ENCODE measurements at places on chromosomes 1 and 21. TPM values are rescaled to one million over a fixed set of nuclear protein-coding genes. Genes with fewer than 3 reads are reported as not detected.

GRCh38 chr1:71792264-71792663 lies 490.1 kb downstream of the NEGR1 start:
- no peaks in the 10 kb centered on the region for H3K36me3 ChIP-seq
- H3K4me3 ChIP-seq = no peak overlapping the region
- H3K27me3 ChIP-seq = no peaks in the 10 kb centered on the region
- DNase-seq = no peak
- no peaks in the 10 kb centered on the region for H3K4me1 ChIP-seq
- no peak overlapping the region for H3K27ac ChIP-seq

GRCh38 chr1:24285231-24285630 lies 33.9 kb upstream of the GRHL3 start:
- no peak for DNase-seq
- H3K4me1 ChIP-seq = peaks cover 19% of the 10 kb centered on the region
- no peak overlapping the region for H3K27ac ChIP-seq
- H3K4me3 ChIP-seq = no peak overlapping the region

GRCh38 chr1:227273557-227273956 lies 44.7 kb downstream of the CDC42BPA start:
- H3K4me1 ChIP-seq = peaks cover 5% of the 10 kb centered on the region
- H3K27ac ChIP-seq = no peak overlapping the region
- DNase-seq = no peak

- H3K4me3 ChIP-seq = no peak overlapping the region
- H3K4me1 ChIP-seq = no peaks in the 10 kb centered on the region
- no peaks in the 10 kb centered on the region for H3K36me3 ChIP-seq
Measured at GRCh38 chr1:227895828-227896685, 51.7 kb downstream of the WNT9A start.

DNA sequence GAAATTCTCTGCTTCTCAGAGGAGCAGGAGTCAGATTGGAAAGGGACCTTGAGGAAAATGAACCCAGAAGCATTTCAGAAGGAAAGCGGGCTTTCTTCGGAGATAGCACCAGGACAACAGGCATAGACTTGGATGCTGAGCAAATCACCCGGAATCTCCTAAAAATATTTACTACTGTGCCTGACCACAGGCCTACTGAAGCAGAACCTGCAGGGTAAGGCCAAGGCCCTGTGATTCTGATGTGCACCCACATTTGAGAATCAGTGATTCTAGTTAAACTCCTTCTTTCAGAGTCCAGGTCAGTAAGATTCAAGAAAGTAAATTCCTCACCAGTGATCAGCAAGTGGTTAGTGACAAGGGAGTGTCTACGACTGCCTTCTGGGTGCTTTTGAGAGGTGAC lies 307.3 kb upstream of the DUSP10 start:
- H3K4me3 ChIP-seq = no peak overlapping the region
- no peaks in the 10 kb centered on the region for H3K36me3 ChIP-seq
- H3K27me3 ChIP-seq = no peaks in the 10 kb centered on the region

DNA sequence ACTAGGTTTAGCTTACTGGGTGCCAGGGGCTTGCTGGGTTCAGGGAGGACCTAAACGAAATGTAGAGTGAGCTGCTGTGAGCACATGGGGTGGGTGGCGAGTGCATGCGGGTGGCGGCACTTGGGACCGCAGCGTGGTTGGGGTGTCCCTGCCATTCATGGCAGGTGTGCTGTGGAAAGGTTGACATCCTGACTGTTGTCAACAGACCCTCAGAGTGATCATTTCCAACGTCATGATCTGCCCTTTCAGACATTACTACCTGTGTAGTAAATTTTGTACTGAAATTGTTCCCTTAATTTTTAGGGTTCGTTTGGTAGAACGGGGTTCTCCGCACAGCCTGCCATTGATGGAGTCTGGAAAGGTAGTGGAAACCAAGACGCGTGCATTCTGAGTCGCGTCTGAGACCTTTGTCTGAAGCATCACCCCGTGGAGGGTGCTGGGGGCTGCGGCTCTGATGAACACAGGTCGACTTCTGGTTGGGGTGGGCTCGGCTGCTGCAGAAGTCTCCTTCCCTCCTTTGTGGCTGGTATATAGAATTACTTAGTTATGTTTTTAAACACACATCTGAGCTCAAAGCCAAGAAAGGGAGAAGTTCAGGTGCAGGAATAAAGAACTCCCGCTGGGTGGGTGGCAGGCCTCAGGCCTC lies 43.3 kb downstream of the S100B start:
- H3K36me3 ChIP-seq = peaks cover 7% of the 10 kb centered on the region
- no peak for DNase-seq
- no peaks in the 10 kb centered on the region for H3K4me1 ChIP-seq
- no peak overlapping the region for H3K4me3 ChIP-seq
- no peaks in the 10 kb centered on the region for H3K27me3 ChIP-seq
- H3K27ac ChIP-seq = no peak overlapping the region

DNA sequence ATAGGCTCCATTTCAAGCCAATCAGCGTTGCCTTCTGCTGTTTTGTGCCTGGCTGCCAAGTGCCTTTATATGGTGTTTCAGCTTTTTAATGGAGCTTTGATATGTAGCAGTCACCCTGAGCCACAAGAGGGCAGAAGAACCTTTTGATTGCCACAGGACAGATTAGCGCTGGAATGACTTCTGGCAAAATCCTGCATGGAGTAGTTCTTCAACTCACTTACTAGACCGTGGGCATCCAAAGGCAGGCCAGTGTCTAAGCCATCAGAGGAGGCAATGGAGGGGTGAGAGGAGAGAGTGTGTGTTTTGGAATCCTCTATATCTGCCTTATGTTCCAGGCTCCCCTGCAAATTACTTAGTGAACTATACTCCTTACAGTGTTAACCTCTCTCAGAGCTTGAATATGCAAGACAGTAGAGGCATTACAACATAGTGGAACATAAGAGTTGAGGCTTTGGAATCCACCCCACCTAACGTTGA lies 56.2 kb downstream of the ST3GAL3 start:
- H3K36me3 ChIP-seq = no peaks in the 10 kb centered on the region
- H3K27me3 ChIP-seq = no peaks in the 10 kb centered on the region
- DNase-seq = peak; percentile 88
- H3K27ac ChIP-seq = no peak overlapping the region
- H3K4me1 ChIP-seq = no peaks in the 10 kb centered on the region

GRCh38 chr1:106613068-106613467 lies 443.4 kb upstream of the PRMT6 start:
- no peak overlapping the region for H3K27ac ChIP-seq
- H3K4me1 ChIP-seq = no peaks in the 10 kb centered on the region
- no peaks in the 10 kb centered on the region for H3K27me3 ChIP-seq
- no peak for DNase-seq
- no peak overlapping the region for H3K4me3 ChIP-seq
- H3K36me3 ChIP-seq = no peaks in the 10 kb centered on the region

GRCh38 chr1:3320246-3321152 lies 134.0 kb upstream of the ARHGEF16 start:
- no peaks in the 10 kb centered on the region for H3K36me3 ChIP-seq
- H3K4me1 ChIP-seq = peaks cover 68% of the 10 kb centered on the region
- H3K27me3 ChIP-seq = no peaks in the 10 kb centered on the region
- DNase-seq = no peak
- no peak overlapping the region for H3K27ac ChIP-seq

DNA sequence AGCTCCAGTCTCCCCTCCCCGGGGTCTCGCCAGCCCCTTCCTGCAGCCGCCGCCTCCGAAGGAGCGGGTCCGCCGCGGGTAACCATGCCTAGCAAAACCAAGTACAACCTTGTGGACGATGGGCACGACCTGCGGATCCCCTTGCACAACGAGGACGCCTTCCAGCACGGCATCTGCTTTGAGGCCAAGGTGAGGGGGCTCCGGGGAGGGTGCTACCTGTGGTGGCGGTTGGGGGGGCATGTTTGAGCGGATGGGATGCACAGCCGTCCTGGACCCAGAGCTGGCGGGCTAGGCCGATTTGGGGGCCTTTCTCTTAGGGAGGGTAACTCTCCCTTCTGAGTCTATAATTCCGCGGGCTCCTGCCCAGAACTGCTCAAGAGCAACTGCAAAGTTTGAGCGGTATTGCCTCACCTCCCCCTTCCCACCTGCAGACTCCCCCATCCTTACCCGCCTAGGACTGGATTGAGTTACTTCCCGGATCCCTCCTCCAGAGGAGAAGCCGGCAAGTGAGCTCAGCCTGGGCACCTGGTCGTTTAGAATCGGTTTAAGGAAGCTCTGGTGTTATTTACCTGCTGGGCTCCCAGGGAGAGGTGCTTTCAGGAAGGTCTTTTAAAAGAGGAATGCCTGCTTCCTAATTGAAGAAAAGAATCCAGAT lies 730 bp downstream of the NOS1AP start:
- peaks cover 14% of the 10 kb centered on the region for H3K27me3 ChIP-seq
- peaks cover 8% of the 10 kb centered on the region for H3K36me3 ChIP-seq
- no peak overlapping the region for H3K27ac ChIP-seq
- peak overlapping the region; percentile 90 for H3K4me3 ChIP-seq

DNA sequence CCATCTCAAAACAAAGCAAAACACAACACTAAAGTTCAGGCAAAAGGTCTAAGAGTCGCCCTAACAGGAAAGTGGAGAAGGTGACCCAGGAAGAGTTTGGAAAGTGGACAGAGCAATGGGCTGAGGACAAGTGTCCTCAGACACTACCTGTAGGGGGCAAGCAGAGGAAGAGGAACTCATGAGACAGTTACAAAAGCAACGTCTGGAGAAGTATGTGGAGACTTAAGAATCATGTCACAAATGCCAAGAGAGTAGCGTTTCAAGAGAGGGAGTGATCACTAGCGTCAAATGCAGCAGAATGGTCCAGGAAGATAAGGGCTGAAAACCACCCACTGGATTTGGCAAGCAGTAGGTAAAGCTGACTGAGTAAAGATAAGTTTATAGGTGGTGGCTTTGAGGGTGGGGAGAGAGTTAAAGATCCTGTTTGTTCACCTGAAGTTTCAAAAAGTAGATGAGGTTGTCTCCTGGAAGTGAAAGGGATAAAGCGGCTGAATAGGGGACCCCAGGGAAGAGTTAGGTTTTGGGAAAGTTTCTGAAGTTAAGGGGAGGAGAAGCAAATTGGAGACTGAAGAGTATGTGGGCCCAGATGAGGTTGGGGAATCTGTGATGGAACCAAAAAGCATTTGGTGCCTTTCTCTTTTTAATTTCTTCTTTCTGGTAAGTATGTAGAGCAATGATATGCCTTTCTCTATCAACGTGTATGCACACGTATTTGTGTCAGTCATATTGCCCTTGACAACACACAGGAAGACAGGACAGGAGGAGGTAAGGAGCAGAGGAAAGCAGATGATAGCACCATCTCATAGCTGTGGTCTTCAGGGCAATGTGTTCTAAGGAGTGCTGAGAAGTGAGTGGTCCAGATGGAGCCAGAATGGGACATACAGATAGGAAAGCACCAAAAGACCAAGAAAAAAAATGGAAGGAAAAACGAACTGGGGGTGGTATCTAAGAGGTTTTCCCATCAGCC lies 3.1 kb downstream of the BSDC1 start:
- no peaks in the 10 kb centered on the region for H3K27me3 ChIP-seq
- H3K4me3 ChIP-seq = no peak overlapping the region
- peaks cover 63% of the 10 kb centered on the region for H3K36me3 ChIP-seq

- H3K4me1 ChIP-seq = no peaks in the 10 kb centered on the region
- no peak overlapping the region for H3K27ac ChIP-seq
- no peaks in the 10 kb centered on the region for H3K27me3 ChIP-seq
- H3K4me3 ChIP-seq = no peak overlapping the region
- no peak for DNase-seq
Measured at GRCh38 chr21:25215698-25216384, 391.4 kb downstream of the MRPL39 start.

- H3K36me3 ChIP-seq = no peaks in the 10 kb centered on the region
- no peak overlapping the region for H3K27ac ChIP-seq
- H3K27me3 ChIP-seq = no peaks in the 10 kb centered on the region
- DNase-seq = no peak
- no peak overlapping the region for H3K4me3 ChIP-seq
Measured at GRCh38 chr1:180040034-180040433, 85.4 kb downstream of the CEP350 start.

GRCh38 chr1:39590546-39590945 lies 14.0 kb upstream of the PABPC4 start:
- H3K4me3 ChIP-seq = no peak overlapping the region
- DNase-seq = no peak
- H3K36me3 ChIP-seq = no peaks in the 10 kb centered on the region
- no peak overlapping the region for H3K27ac ChIP-seq

The FAM72B gene
- total RNA-seq = 1.2 TPM

The MAN1C1 gene
- 14.6 TPM for total RNA-seq

The VAV3 gene
- total RNA-seq = 2.2 TPM

The OR2L13 gene
- total RNA-seq = not detected

Data from tibial nerve (tissue), 4 donors.